ENCODE measurements at places on chromosomes 5 and 9.

DNA sequence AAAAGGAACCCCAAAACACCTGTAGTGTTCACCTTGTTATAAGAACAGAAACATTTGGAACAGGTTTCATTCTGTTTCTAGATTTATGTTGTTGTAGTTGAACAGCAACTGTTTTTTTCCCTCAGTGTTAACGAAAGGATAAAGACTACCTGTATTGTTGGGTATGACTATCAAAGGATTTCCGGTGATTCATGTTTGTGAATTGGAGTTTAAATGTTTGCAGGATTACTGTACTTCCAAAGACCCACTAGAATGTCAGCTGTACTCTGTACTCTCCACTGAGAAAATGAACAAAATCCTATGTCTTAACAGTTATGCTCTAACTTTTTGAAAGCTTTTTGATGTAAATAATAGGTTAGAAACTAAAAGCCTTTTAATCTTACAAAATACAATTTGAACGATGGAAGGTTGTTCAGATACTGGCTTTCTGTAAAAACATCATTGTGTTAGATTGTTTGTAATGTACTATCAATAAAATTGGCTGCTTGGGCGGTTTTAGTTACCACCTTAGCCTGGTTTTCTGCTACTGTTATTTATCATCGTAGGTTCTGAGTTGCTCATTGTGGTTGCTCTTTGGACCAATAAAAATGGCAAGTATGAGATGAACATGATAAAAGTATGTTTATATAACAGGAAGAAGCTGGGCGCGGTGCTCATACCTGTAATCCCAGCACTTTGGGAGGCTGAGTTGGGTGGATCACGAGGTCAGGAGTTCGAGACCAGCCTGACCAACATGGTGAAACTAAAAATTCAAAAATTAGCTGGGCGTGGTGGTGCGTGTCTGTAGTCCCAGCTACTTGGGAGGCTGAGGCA is 44.1 kb downstream of the DCP2 start:
- no peak for DNase-seq

GRCh38 chr9:134314039-134314949 is 12.0 kb upstream of the RXRA start:
- peak; percentile 37 for DNase-seq

- DNase-seq, result no peak
Measured at GRCh38 chr9:116327701-116328405, 174.3 kb downstream of the PAPPA start.

GRCh38 chr5:141338538-141339306 is at the start of gene PCDHGA2:
TSS of gene PCDHGA2 (plus strand) at chr5:141338760.
- no peak for DNase-seq

DNA sequence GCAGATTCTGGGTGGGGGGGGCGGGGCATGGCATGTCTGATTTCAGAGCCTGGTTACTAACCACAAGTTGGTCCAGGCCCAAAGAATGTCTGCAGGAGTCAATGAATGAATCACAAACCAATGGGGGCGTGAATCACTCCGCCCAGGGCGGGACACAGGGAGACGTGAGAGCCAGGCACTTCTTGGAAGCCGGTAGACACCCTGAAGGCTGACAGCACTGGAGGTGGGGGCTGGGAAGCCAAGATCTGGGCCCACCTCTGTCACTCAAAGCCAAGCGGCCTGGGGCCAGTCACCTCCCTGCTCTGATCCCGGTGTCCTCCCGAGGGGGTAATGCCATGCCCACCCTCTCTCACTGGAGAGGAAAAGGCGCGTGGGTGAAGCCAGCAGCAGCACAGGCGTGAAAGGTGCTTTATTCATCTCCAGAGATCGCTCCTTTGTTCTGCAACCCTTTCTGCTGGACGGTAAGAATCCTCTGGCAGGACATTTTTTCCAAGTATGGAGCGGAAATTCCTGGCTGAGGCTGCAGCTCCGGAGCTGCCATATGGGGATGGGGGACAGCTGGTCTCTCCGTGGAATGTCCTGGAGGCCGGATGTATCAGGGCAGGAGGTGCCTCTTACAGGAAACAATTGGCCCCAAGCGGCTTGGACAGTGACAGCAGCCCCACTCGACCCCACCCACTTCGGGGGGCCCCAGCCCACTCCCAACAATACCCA is 85.0 kb downstream of the STK10 start:
- peak; percentile 77 for DNase-seq

GRCh38 chr5:157708866-157709265 is 22.4 kb upstream of the THG1L start:
- no peak for DNase-seq
